Stimulated activated CD4-positive, alpha-beta T cell treated with anti-CD3 and anti-CD28 coated beads, Interleukin-1b, Interleukin-23, amount 100 ng/mL, for 1 hour (primary cell): ENCODE measurements at places on chromosomes 5 and 9.

GRCh38 chr5:51391175-51391574 is 7.9 kb downstream of the ISL1 start:
- DNase-seq = no peak

DNA sequence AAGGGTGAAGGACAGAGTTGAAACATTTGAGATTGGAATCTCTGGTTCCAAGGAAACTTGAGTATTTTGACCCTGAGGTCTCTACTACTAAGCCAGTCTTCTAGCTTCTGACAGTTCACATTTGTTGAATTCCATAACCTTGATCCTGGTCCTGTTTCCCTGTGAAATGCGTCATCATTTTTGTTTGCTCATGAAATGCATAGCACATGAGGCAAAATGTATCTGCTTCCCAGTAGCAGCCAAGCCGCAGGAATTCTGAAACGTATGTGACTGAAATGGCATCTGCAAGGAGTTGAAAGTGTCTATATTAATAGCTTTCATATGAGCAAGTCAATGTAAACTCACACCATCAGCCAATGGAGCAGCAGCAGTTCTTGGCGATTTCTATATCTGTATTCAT is 307.9 kb downstream of the CSNK1G3 start:
- no peak for DNase-seq

DNA sequence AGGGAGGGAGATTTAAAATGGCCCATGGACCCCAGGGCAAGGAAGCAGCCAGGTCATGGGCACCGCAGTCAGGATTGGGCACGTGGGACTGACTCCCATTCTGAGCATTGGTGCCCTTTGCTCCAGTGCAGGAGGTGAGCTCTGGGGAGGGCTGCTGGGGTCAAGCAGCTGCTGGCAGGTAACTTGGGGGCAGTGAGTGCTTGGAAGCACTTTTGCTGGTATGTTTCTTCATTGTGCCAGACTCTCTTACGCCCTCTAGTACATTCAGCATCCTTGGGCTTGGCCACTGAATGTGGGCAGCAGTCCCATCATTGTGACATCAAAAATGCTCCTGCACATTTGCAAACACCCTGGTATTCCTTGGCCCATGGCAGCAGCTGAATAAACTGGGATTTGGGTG is 32.7 kb downstream of the PRRC2B start:
- no peak for DNase-seq

DNA sequence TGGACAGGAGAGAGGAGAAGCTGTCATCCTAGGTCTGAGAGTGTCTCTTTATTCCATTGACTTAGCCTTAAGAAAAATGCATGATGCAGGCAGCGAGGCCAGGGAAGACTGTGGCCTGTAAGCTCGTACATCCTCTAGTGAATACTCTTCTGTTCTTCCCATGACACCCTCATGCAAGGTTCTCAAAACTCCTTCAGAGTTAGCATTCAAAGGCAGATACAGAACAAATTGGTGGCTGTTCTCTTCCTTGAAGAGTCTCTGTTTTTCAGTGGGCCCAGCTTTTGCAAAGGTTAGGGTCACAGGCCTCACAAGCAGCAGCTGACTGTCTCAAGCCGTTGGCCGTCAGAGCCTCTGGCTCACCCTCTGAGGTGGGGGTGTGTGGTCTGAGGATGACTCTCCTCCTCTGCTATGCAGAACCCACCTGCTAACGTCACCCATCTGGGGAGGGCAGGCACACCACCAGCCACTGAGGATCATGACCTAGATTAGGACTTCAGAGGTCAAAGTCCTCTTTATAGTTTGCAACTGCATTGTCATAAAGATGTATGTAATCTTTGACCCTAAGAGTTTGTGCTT is 15.1 kb downstream of the ADCY2 start:
- no peak for DNase-seq

GRCh38 chr9:110486218-110486617 is 93.3 kb downstream of the SVEP1 start:
- no peak for DNase-seq

DNA sequence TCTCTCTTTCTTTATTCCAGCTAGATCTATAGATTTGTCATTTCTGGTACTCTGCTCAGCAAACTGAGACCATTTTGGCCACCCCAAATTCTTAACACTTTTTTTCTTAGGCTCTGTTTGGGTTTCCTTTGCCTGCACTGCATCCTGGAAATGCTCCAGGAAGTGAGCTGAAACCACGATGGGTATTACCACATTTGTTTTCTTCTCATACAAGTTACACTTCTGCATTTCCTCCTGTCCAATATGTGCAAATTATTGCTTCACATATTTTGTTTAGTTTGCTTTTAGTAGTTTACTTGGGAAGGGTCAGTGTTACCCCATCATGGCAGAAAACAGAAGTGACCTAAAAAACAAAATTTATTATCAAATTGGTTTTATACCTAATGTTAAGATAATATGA is 498.6 kb upstream of the GRIN3A start:
- no peak for DNase-seq

DNA sequence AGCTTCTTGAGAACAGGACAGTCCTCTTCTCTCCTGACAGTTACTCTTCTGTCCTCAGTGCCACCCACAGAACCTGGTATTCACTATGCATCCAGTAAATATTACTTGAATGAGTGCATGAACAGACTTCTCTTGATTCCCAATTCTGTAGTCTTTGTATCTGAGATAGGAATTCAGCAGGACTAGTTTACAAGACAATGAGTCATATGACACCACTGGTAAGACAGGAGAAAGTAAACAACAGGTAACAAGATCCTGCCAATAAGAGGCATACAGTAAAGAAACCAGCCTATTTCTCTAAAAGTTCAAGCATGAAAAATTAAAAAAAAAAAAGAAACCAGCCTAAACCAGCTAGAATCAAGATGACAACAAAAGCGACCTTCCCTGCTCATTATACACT is 6.2 kb downstream of the ZNF883 start:
- DNase-seq = no peak

DNA sequence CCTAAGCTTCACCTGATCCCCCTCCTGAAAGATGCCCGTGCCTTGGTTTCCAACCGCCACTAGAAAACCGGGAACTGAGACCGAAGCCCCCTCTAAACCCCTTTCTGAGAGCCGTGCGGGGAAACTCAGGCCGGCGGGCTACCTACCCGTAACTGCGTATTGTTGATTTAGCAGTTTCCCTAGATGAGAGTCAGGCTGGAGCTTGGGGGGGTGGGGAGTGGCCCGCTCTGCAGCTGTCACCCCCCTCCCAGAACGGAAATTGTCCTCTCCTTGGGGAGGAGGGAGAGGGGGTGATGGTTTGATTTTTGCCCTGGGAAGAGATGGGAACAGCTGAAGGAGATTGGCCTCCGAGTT is 2.5 kb downstream of the CXXC5 start:
- no peak for DNase-seq

- no peak for DNase-seq
Observed at GRCh38 chr5:114266374-114266773, 95.5 kb upstream of the KCNN2 start.
